ENCODE measurements at places on chromosomes 5 and 9.

DNA sequence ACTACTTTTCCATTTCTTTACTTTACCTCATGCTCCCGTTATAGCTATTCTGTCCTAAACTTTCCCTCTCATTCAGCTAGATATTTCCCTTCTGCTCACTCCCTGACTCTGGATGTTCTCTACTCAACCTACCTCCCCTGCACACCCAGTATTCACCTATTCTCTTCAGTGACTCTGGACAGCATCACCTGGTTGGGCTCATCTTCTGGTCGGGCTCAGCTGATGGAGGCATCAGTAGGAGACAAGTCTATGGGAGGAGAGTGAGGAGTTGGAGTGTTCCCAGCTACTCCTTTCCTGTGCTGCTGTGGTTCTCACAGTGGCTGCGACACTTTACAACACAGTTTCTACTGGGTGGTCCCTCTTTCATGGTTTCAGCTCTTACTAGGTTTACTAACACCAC, 493.9 kb downstream of the DMAC1 start:
- no peak for DNase-seq

DNA sequence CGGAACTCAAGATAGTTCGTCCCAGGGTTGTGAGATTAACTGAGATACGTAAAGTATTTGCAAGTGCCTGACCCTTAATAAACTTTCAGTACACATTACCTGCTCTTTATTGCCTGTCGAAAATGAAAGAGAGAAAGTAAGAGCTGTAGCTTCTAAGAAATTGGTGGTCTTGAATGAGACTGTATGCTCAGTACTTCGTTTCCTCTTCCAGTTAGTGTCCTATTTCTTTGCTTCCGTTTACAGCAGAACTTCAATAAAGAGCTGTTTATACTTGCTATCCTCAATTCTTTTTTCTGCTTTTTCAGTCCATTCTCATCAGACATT, 534 bp downstream of the SRFBP1 start:
- DNase-seq = no peak

GRCh38 chr5:88836195-88836838, 46.7 kb downstream of the MEF2C start:
- no peak for DNase-seq

- DNase-seq = no peak
Observed at GRCh38 chr9:214648-215493, at the start of gene DOCK8. TSS of gene DOCK8 (plus strand) at chr9:214865. CDS start at chr9:214977, 112 bp downstream.

DNA sequence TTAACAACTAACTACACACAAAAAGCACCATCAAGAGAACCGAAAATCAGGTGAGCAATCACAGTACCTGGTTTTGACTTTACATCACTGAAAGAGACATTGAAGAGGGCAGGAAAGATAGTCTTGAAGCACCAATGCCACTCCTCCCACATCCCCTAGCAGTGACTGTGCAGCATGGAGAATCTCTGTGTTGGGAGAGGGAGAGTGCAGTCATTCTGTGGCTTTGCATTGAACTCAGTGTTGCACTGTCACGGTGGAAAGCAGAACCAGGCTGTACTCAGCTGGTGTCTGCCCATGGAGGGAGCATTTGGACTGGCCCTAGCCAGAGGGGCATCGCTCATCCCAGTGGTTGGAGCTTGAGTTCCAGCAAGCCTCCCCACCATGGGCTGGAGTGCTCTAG, 40.4 kb downstream of the C5 start:
- no peak for DNase-seq

DNA sequence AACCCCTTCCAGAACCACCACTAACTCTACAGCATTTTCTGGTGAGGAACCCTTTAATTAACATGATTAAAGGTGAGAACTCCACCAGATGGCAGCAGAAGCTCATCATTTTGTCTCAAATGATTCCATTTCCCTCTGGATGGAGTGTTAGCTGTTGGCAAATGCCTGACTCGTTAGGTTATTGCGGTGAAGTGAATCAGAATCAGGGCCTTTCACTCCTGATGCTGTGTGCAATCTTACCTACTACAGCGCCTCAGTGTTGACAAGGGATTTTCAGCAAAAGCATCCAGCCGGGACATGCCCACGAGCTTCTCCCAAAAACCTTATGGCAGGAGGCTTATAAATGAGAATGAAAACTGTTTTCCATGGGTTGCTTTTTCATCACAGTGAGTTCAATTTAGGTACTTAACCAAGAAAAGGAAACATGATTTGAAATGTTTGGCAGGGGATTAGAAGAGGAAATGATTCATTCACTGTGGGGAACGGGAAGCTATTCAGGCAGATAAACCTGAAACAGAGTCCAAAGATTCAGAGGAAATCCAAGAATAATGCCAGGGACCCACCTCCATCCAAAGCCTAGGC, 48.0 kb upstream of the CAST start:
- DNase-seq = peak; percentile 43

DNA sequence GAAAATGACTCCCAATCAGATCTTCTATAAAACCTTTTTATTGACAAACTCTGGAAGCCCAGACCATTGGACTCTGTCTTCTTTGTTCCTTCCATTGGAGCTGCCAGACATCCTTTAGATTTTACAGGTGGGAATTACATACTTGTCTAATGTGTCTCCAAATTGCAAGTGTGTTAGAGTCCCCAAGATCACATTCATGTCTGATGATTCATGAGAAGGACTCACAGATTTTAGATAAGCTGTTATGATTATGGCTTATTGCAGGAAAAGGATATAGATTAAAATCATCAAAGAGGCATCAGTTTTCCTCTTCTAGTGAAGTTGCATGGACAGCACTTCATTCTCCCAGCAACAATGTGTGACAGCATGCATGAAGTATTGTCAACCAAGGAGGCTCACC, 70.4 kb downstream of the MUSK start:
- no peak for DNase-seq

DNA sequence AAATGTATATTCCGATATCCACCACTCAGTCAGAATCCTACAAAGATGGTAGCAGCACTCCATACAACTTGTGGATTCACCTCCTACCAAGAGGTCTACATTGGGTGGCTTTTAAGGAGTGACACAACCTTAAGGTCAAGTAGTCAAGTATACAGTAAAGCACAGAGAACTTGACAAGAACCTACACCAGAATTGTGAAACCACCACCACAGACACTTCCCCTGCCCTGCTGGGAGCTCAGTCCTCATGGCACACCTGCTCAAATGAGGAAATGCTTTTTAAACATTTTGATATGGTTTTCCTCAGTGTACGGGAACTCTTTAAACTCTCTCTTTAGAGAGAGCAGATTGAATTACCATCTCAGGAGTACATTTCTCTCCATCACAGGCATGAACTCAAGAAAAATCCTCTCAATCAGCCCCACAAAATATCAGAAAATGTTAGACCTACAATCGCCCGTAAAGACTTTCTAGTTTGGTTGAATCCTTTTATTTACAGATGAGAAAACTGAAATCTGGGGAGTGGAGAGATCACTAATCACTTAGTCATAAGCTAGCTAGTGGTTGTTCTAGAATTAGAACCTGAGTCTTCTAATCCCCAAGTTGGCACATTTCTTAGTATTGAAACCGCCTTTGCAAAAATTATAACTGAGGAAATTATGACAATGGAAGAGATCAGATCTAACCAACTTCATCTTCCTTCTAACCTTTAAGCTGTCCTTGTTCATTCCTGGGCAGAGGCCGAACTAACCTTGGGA, 38.5 kb upstream of the NR4A3 start:
- DNase-seq = no peak

- no peak for DNase-seq
Observed at GRCh38 chr9:123771690-123772089, 158.2 kb downstream of the DENND1A start.

GRCh38 chr5:113242481-113243348, 192.1 kb downstream of the TSSK1B start:
- no peak for DNase-seq

All from NCI-H187 treated with DMSO at 0.1 percent for 48 hours (cell line).